Sciatic nerve (tissue), 2 donors: ENCODE measurements at places on chromosomes 13 and 19. TPM values are rescaled to one million over a fixed set of nuclear protein-coding genes. Genes with fewer than 3 reads are reported as not detected.

RRAS gene
- total RNA-seq, result 135 TPM

ZNF433 gene
- 4.8 TPM for total RNA-seq

OR10H5 gene
- total RNA-seq, result not detected

APC2 gene
- 6.0 TPM for total RNA-seq

PBX4 gene
- total RNA-seq, result 5.1 TPM

PGLYRP2 gene
- total RNA-seq, result not detected

PNMA8B gene
- 3.6 TPM for total RNA-seq

PSG1 gene
- not detected for total RNA-seq

CHST8 gene
- 0.62 TPM for total RNA-seq

LCP1 gene
- 52.7 TPM for total RNA-seq

ZNF253 gene
- total RNA-seq, result 10.5 TPM

ERICH4 gene
- not detected for total RNA-seq

ATP4B gene
- total RNA-seq, result not detected

ATCAY gene
- total RNA-seq, result not detected

LRRC63 gene
- 0.49 TPM for total RNA-seq
